Natural killer cell (primary cell): ENCODE measurements at places on chromosomes 16 and 17.

- no peaks in the 10 kb centered on the region for H3K36me3 ChIP-seq
- H3K4me3 ChIP-seq = no peak overlapping the region
- H3K27ac ChIP-seq = no peak overlapping the region
- no peaks in the 10 kb centered on the region for H3K4me1 ChIP-seq
- no peaks in the 10 kb centered on the region for H3K27me3 ChIP-seq
These were observed 6.0 kb downstream of the CPSF4L start for GRCh38 chr17:73255671-73256181.

GRCh38 chr16:27387724-27388123, 14.2 kb upstream of the IL21R start:
- H3K4me3 ChIP-seq = no peak overlapping the region
- no peaks in the 10 kb centered on the region for H3K27me3 ChIP-seq
- H3K27ac ChIP-seq = no peak overlapping the region
- DNase-seq = no peak

DNA sequence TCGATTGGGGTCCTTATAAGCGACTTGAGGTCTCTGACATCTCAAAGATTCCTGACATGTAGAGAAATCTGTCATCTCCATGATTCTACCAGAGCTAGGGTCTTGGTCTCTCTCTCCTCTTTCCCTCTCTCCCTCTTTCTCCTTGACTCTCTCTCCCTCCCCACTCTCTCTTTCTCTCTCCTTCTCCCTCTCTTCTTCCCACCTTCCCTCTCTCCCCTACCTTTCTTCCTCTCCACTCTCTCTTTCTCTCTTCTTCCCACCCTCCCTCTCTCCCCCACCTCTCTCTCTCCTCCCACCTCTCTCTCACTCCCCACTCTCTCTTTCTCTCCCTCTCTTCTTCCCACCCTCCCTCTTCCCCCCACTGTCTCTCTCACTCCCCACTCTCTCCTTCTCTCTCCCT, 32.6 kb downstream of the B4GALNT2 start:
- H3K27me3 ChIP-seq = peaks cover 17% of the 10 kb centered on the region
- no peak for DNase-seq
- no peak overlapping the region for H3K27ac ChIP-seq
- no peaks in the 10 kb centered on the region for H3K36me3 ChIP-seq
- H3K4me1 ChIP-seq = no peaks in the 10 kb centered on the region

DNA sequence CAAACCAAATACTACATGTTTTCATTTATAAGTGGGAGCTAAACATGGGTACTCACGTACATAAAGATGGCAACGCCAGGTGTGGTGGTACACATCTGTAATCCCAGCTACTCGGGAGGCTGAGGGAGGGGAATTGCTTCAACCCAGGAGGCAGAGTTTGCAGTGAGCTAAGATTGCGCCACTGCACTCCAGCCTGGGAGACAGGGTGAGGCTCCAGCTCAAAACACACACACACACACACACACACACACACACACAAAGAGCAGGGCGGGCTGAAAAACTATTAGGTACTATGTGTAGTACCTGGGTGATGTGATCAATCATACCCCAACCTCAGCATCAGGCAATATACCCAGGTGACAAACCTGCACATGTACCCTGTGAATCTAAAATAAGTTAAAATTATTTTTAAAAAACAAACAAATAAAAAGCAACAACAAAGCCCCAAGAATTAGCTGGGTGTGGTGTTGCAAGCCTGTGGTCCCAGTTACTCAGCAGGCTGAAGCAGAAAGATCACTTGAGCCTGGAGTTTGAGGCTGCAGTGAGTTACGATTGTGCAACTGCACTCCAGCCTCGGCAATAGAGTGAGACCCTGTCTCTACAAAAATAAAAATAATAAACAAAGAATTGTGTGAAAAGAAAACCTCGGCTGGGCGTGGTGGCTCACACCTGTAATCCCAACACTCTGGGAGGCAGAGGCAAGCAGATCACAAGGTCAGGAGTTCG, 11.9 kb upstream of the FAAP100 start:
- no peak overlapping the region for H3K4me3 ChIP-seq
- no peaks in the 10 kb centered on the region for H3K27me3 ChIP-seq
- peaks cover 50% of the 10 kb centered on the region for H3K36me3 ChIP-seq
- peaks cover 6% of the 10 kb centered on the region for H3K4me1 ChIP-seq
- DNase-seq = no peak

DNA sequence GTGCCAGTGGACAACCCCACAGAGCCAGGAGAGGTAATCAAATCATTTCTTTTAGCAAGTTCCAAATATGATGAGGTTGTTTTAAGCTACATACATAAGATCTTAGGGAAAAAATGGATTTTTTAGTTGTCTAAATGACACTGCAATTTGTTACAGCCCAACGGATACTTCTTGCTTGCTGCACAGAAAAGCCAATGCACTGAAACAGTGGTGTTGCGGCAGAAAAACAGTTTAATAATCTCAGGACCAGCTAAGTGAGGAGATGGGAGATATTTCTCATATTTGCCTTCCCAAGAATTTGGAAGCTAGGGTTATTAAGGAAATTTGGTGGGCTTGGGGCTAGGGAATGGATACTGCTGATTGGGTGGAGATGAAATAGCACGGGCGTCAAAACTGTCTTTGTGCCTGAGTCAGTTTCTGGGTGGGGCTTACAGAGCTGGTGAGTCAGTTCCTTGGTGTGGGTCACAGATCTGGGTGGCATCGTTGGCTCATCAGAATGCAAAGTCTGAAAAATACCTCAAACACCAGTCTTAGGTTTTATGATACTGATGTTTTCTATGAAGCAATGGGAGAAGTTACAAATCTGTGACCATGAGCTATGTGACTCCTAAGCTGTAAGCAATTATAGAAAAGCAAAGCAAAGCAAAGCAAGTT, 255.4 kb downstream of the IRX3 start:
- DNase-seq = no peak
- no peaks in the 10 kb centered on the region for H3K4me1 ChIP-seq
- no peaks in the 10 kb centered on the region for H3K27me3 ChIP-seq
- no peak overlapping the region for H3K27ac ChIP-seq
- H3K36me3 ChIP-seq = no peaks in the 10 kb centered on the region
- H3K4me3 ChIP-seq = no peak overlapping the region

GRCh38 chr17:43882761-43883415, 24.4 kb downstream of the MPP2 start:
- H3K4me3 ChIP-seq = no peak overlapping the region
- no peak for DNase-seq
- H3K27me3 ChIP-seq = peaks cover 2% of the 10 kb centered on the region
- peaks cover 4% of the 10 kb centered on the region for H3K4me1 ChIP-seq

GRCh38 chr16:57627184-57627871, 1.1 kb upstream of the ADGRG1 start:
- H3K4me1 ChIP-seq = peaks cover 30% of the 10 kb centered on the region
- H3K27ac ChIP-seq = no peak overlapping the region
- H3K27me3 ChIP-seq = no peaks in the 10 kb centered on the region
- DNase-seq = no peak
- no peak overlapping the region for H3K4me3 ChIP-seq

DNA sequence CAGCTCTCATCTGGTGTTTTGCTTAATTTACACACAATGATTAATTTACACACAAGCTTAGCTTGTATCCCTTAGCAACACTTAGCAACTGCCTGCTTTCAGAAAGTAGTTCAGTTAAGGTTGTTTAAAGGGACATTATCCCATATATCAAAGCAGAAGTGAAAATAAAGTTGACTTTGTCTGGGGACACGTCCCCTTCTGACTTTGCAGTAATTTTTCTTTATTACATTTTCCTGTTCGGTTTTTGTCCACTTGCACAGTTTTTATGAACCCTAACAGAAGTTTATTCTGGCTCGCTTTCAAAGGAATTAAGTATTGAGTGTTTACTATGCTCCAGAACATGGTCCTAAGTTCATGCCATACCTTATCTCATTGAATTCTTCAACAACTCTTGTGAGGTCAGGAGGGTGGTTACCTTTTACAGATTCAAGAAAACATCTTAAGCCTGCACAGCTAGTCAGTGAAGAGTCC, 41.5 kb downstream of the ARHGAP44 start:
- H3K27me3 ChIP-seq = no peaks in the 10 kb centered on the region
- no peaks in the 10 kb centered on the region for H3K36me3 ChIP-seq
- DNase-seq = no peak

DNA sequence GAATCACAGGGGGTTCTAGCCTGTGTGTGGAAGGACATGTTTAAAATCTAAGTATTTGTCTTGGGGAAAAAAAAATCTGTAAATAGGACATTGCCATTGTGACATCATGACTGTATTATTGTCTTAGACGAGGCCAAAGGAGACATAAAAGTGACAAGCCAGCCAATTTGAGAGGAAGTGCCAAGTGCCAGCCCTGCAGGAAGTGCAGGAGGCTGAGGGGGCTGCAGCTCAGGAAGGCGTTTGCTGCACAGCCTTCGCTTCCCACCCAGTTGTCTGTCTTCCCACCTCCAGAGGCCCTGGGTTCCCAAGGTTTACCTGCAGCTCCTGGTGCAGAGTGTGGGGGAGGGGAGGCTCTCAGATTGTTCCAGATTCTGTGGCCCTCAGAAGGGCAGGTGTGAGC, 1.3 kb downstream of the ADCY7 start:
- no peak for DNase-seq
- H3K4me1 ChIP-seq = peaks cover 87% of the 10 kb centered on the region
- peak overlapping the region; percentile 75 for H3K4me3 ChIP-seq
- H3K36me3 ChIP-seq = peaks cover 12% of the 10 kb centered on the region
- H3K27ac ChIP-seq = peak overlapping the region; percentile 72

DNA sequence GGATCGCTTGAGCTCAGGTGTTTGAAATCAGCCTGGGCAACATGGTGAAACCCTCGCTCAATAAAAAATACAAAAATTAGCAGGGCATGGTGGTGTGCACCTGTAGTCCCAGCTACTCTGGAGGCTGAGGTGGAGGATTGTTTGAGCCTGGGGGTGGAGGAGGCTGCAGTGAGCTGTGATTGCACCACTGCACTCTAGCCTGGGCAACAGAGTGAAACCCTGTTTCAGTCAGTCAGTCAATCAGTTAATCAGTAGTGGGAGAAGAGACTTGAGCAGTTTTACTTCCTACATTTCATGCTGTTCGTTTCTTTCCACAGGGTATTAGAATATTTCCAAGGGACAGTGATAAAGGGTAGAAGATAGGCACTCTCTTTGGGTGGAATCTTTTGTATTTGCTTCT, 8.8 kb downstream of the MAP3K3 start:
- no peaks in the 10 kb centered on the region for H3K27me3 ChIP-seq
- H3K36me3 ChIP-seq = peaks cover 34% of the 10 kb centered on the region
- no peak overlapping the region for H3K4me3 ChIP-seq
- H3K27ac ChIP-seq = no peak overlapping the region
- no peak for DNase-seq

DNA sequence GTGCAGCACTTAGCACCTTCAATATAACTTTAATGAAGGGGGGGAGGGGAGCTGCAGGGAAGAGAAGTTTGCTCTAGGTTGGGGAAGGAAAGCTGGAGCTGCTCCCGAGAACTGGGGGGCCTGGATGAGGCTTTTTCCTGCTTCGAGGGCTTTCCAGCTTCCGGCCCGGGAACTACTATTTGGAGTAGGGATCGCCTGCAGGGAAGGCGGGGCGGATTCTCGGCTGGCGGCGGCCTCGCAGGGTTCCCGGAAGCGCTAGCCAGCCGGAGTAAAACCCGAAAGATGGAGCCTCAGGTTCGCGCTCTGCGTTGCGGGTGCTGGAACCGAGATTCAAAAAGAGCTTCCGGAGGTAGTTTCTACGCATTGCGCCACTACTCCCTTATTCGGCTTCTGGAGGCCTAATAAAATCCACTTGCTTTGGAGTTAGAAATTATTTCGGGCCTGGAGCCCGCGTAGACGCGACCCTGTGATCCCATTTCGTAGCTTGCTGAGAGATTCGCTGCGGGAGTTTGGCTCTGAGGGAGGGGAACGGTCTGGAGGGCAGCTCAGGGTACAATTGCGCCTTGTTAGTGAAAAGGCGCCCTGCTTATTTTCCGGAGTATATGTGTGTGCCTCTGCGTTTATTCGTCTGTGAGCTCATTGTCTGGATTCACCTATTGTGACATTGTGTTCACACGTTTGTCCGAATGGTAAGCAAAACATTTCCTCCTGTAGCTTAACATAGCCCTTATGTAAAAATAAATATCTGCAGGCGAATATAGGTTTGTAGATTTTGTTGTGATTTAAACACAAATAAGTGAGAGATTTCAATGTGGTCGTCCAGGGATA, 652 bp downstream of the PRAC2 start:
- no peak for DNase-seq
- H3K27ac ChIP-seq = no peak overlapping the region
- no peak overlapping the region for H3K4me3 ChIP-seq
- peaks cover 52% of the 10 kb centered on the region for H3K4me1 ChIP-seq
- no peaks in the 10 kb centered on the region for H3K36me3 ChIP-seq
- peaks cover 96% of the 10 kb centered on the region for H3K27me3 ChIP-seq

- H3K27ac ChIP-seq = no peak overlapping the region
- no peak overlapping the region for H3K4me3 ChIP-seq
- H3K36me3 ChIP-seq = no peaks in the 10 kb centered on the region
- no peaks in the 10 kb centered on the region for H3K27me3 ChIP-seq
- H3K4me1 ChIP-seq = peaks cover 13% of the 10 kb centered on the region
- no peak for DNase-seq
These were observed 2.5 kb upstream of the CLTC start for GRCh38 chr17:59617156-59617732.

GRCh38 chr17:6456914-6457687, 12.8 kb downstream of the PIMREG start:
- no peaks in the 10 kb centered on the region for H3K36me3 ChIP-seq
- no peak for DNase-seq
- H3K4me3 ChIP-seq = no peak overlapping the region
- peaks cover 14% of the 10 kb centered on the region for H3K4me1 ChIP-seq
- no peaks in the 10 kb centered on the region for H3K27me3 ChIP-seq
- no peak overlapping the region for H3K27ac ChIP-seq
